ENCODE measurements at places on chromosomes 4 and X. TPM values are rescaled to one million over a fixed set of nuclear protein-coding genes. Genes with fewer than 3 reads are reported as not detected.

- H3K4me1 ChIP-seq: no peaks in the 10 kb centered on the region
- peaks cover 3% of the 10 kb centered on the region for H3K27me3 ChIP-seq
- H3K36me3 ChIP-seq: no peaks in the 10 kb centered on the region
- no peak overlapping the region for H3K27ac ChIP-seq
- no peak overlapping the region for H3K4me3 ChIP-seq
These were observed 63.5 kb downstream of the WNK3 start for GRCh38 chrX:54294306-54294705.

- peaks cover 5% of the 10 kb centered on the region for H3K4me1 ChIP-seq
- H3K4me3 ChIP-seq: no peak overlapping the region
- no peaks in the 10 kb centered on the region for H3K27me3 ChIP-seq
- DNase-seq: no peak
- no peak overlapping the region for H3K27ac ChIP-seq
These were observed 127.0 kb downstream of the ZNF330 start for GRCh38 chr4:141347684-141348083.

Gene TEX11
- not detected for total RNA-seq

Gene SH3BGRL
- 93.1 TPM for total RNA-seq

DNA sequence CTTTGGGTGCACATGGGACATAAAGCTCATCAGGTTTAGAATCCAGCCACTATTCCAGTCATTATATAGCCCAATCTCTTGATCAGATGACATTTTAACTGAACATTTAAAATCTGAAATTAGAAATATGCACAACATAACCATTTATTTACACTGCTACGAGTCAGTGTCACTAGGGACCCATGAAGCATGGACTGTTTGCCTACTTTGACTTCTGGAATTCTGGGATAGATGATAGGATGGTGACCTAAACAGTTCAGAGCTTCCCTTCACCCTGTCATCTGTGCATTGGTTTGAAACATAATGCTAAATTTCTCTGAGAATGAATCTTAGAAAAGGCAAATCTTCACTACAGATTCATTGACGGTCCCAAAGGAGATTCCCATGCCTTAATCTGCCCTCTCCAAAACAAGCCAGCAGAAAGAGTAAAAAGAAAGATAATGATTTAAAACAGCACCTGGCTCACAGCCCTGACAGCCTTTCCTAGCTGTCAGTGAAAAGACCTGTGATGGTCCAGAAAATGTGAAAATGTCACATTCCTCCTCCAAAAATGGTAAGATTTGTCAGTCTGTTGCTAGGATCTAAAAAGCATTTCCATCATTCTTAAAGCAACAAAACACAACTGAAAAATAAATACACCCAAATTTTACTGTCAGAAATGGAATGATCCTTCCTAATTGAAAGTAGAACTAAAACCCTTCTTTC is 18.9 kb upstream of the HERC3 start:
- H3K36me3 ChIP-seq: no peaks in the 10 kb centered on the region
- H3K4me3 ChIP-seq: no peak overlapping the region
- H3K27me3 ChIP-seq: no peaks in the 10 kb centered on the region
- H3K4me1 ChIP-seq: no peaks in the 10 kb centered on the region

DNA sequence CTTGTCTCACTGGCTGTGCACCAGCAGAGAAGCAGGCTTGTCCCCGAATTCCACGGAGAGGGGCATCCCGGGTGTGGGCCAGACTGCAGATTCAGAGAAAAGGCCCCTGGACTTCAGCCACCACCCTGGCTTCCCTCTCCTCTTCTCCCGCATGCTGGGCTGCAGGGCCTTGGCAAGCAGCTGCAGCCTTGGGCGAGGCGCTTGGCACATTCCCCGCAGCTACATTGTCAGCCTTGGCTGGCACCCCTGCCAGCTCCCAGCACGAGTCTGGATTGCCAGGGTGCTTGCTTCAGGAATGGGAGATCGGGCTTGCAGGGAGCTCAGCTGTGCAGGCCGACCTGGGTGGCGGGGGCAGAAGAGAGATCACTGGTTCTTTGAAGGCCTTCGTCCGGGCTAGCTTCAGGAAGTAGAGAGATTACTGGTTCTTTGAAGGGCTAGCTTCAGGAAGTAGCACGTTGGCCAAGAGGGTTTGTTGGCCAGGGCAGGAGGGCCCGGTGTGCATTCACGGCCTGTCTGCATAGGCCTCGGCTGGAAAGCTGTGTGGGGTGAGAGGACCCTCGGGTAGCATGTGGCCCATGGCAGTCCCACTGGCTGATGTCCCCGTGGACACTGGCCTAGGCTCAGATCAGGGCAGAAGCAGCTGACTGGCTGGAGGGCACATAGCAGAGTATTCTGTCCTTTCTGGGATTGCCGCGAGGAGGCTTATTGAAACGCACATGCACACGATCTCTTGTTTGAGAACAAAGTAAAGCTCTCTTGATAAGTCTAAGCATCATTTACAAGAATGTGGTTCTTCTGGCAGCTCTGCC is 2.7 kb downstream of the ABCD1 start:
- H3K36me3 ChIP-seq: no peaks in the 10 kb centered on the region
- H3K27me3 ChIP-seq: no peaks in the 10 kb centered on the region
- peaks cover 30% of the 10 kb centered on the region for H3K4me1 ChIP-seq
- no peak for DNase-seq

GRCh38 chrX:74349387-74349786 is 45.4 kb downstream of the ZCCHC13 start:
- H3K27me3 ChIP-seq: no peaks in the 10 kb centered on the region
- H3K27ac ChIP-seq: no peak overlapping the region
- no peak overlapping the region for H3K4me3 ChIP-seq
- H3K4me1 ChIP-seq: no peaks in the 10 kb centered on the region

Gene TKTL2
- not detected for total RNA-seq

DNA sequence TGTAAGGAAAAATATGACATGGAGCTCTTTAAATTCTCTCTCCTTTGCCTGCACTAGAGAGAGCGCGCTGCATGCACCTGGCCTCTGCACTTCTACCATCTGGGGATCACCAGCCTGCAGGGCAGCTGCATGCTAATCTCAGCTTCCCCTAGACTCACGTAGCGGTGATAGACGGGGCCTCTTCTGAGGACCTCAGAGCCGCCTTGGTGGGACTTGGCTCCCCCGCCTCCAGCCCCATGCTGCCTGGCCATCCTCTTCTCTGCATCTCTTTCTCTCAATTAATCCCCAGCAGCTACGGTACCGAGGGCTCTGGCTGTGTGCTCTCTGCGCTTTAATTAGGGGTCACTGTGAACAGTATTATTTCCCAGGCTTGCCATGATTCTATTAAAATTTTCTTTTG is 52.8 kb upstream of the PSAPL1 start:
- H3K4me1 ChIP-seq: no peaks in the 10 kb centered on the region
- H3K27ac ChIP-seq: no peak overlapping the region
- H3K36me3 ChIP-seq: no peaks in the 10 kb centered on the region
- no peak for DNase-seq
- no peak overlapping the region for H3K4me3 ChIP-seq

DNA sequence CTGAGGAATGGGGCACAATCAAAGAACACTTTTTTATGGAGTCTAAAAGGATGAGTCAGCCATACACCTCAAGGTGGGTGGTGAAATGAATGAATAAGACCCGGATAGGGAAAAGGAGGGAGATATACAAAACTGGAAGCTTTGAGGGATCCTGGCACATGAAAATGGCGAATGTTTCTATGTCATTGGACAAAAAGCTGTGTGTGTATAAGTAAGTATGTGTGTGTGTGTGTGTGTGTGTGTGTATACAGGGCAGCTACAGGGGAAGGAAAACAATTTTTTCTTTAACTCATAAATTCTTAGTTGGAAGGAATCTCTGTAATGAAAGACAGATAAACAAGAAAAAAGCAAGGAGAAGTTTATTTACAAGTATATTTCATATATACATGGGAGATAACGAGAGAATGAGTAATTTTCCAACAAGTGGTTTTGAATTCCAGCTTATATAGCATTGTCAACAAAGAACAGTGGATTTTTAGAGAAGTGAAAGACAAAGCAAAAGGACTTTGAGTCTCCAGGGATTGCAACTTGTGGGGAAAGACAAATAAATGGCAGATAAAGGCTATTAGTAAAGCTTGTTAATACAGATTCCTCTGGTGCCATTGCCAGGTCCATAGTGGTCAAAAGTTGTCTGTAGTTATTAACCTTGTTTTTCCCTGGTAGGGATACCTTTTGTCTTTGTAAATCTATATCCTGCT is 99.7 kb downstream of the MMRN1 start:
- DNase-seq: no peak
- H3K27ac ChIP-seq: no peak overlapping the region
- H3K36me3 ChIP-seq: no peaks in the 10 kb centered on the region
- no peak overlapping the region for H3K4me3 ChIP-seq

- no peaks in the 10 kb centered on the region for H3K27me3 ChIP-seq
- DNase-seq: no peak
- H3K27ac ChIP-seq: no peak overlapping the region
- no peaks in the 10 kb centered on the region for H3K36me3 ChIP-seq
These were observed 107.7 kb upstream of the RPS6KA3 start for GRCh38 chrX:20374450-20374849.

Gene ZFYVE28
- total RNA-seq: 0.95 TPM

GRCh38 chr4:8182858-8183725 is 16.0 kb upstream of the SH3TC1 start:
- no peak for DNase-seq
- no peaks in the 10 kb centered on the region for H3K36me3 ChIP-seq
- no peaks in the 10 kb centered on the region for H3K4me1 ChIP-seq

DNA sequence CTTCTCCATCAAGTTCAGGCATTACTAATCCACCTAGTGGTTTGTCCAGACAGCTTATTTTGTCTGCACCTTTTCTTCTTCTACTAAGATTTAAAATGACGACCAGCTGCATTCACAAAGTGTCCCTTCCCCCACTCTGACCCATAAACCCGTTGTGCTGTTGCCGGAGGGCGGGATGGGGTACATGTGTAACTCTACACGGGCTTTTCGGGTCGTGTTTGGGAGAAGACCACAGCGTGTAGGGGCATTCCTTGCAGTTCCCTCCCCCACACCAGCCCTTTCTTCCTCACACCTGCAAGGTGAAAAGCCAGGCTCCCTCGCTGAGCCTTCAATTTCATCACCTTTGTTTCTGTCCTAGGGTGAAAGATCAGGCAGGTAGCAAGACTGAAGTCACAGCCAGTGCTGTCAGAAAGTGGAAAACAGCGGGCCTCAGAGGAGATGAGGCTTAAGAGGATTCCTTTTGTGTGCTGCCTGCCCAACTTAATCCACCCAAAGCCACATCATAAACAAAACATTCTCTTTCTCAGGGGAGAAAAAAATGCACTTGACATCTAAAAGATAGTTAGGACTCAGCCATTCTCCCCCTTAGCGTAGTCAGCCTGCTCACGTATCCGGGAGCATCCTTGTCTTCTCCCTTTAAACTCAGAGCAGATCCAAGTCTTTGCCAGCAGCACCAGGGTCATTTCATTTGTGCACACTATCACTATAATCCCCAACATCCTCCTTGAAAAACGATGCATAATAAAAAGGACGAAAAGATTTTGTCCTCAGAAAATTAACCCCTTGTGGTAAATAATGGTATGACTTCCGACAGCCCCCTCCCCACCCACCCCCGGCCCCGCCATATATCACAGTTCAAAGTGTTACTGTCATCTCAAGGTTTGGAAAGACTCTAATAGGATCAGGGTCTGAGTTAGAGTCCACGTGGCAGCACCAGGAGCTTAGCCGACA is 599.0 kb downstream of the RAB28 start:
- H3K4me1 ChIP-seq: no peaks in the 10 kb centered on the region
- H3K36me3 ChIP-seq: no peaks in the 10 kb centered on the region
- H3K27me3 ChIP-seq: no peaks in the 10 kb centered on the region

Gene KIT
- total RNA-seq: not detected

GRCh38 chr4:64935469-64936001 is 526.3 kb upstream of the TECRL start:
- no peak overlapping the region for H3K4me3 ChIP-seq
- H3K27me3 ChIP-seq: no peaks in the 10 kb centered on the region
- no peaks in the 10 kb centered on the region for H3K4me1 ChIP-seq
- DNase-seq: no peak
- H3K36me3 ChIP-seq: no peaks in the 10 kb centered on the region

- H3K36me3 ChIP-seq: no peaks in the 10 kb centered on the region
- peak overlapping the region; percentile 80 for H3K4me3 ChIP-seq
- H3K27ac ChIP-seq: 0 out of 2 replicates have a peak overlapping the region, but pooled peaks have one; percentile 79
These were observed 1.4 kb upstream of the PHF8 start for GRCh38 chrX:54045563-54046228.

- DNase-seq: no peak
- peaks cover 8% of the 10 kb centered on the region for H3K4me1 ChIP-seq
- peak overlapping the region; percentile 94 for H3K27ac ChIP-seq
- peak overlapping the region; percentile 75 for H3K4me3 ChIP-seq
These were observed 865 bp downstream of the FAM200B start for GRCh38 chr4:15682242-15683142.

Gene TLR7
- 25.2 TPM for total RNA-seq

Gene CDKL2
- total RNA-seq: not detected

Gene MAGEA3
- total RNA-seq: not detected

GRCh38 chr4:40575846-40576245 is 53.8 kb downstream of the RBM47 start:
- H3K4me1 ChIP-seq: peaks cover 54% of the 10 kb centered on the region
- peak overlapping the region; percentile 35 for H3K4me3 ChIP-seq
- no peaks in the 10 kb centered on the region for H3K27me3 ChIP-seq
- DNase-seq: no peak

Gene SMIM43
- not detected for total RNA-seq

Gene TGIF2LX
- not detected for total RNA-seq

Gene XAGE1A
- not detected for total RNA-seq

GRCh38 chr4:135497563-135498152 is 1296.1 kb upstream of the PABPC4L start:
- no peak for DNase-seq
- no peaks in the 10 kb centered on the region for H3K27me3 ChIP-seq
- H3K27ac ChIP-seq: no peak overlapping the region
- H3K4me1 ChIP-seq: no peaks in the 10 kb centered on the region

DNA sequence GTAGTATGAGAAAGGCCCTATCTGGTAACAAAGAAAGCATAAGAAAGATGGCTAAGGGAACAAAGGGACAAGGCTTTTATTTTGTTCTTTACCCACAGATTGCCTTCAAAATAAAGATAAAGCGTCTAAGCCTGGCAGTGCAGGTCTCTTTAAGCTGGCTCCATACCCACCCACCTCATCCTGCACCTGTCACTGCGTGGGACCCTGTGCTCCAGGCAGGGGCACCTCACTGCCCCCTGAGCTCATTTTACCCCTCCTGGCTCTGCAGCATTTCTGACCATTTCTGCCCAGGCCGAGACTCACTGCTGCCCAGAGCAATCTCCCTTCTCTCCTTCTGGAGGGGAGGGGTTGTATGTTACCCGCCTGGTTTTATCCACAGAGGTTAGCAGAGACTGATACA is 1.7 kb upstream of the CYP4V2 start:
- no peak for DNase-seq
- H3K36me3 ChIP-seq: no peaks in the 10 kb centered on the region
- H3K4me1 ChIP-seq: peaks cover 7% of the 10 kb centered on the region
- H3K4me3 ChIP-seq: peak overlapping the region; percentile 75

Gene NUDT9
- 9.8 TPM for total RNA-seq

GRCh38 chr4:151866592-151866918 is 105.7 kb upstream of the GATB start:
- no peak for DNase-seq
- H3K36me3 ChIP-seq: no peaks in the 10 kb centered on the region
- no peaks in the 10 kb centered on the region for H3K27me3 ChIP-seq
- H3K4me1 ChIP-seq: no peaks in the 10 kb centered on the region
- no peak overlapping the region for H3K4me3 ChIP-seq

GRCh38 chr4:5277079-5277478 is 225.8 kb downstream of the STK32B start:
- no peaks in the 10 kb centered on the region for H3K27me3 ChIP-seq
- no peaks in the 10 kb centered on the region for H3K4me1 ChIP-seq
- H3K36me3 ChIP-seq: no peaks in the 10 kb centered on the region
- H3K27ac ChIP-seq: no peak overlapping the region
